Thoracic aorta (tissue), 2 donors: ENCODE measurements at places on chromosomes 12 and 14. TPM values are rescaled to one million over a fixed set of nuclear protein-coding genes. Genes with fewer than 3 reads are reported as not detected.

DNA sequence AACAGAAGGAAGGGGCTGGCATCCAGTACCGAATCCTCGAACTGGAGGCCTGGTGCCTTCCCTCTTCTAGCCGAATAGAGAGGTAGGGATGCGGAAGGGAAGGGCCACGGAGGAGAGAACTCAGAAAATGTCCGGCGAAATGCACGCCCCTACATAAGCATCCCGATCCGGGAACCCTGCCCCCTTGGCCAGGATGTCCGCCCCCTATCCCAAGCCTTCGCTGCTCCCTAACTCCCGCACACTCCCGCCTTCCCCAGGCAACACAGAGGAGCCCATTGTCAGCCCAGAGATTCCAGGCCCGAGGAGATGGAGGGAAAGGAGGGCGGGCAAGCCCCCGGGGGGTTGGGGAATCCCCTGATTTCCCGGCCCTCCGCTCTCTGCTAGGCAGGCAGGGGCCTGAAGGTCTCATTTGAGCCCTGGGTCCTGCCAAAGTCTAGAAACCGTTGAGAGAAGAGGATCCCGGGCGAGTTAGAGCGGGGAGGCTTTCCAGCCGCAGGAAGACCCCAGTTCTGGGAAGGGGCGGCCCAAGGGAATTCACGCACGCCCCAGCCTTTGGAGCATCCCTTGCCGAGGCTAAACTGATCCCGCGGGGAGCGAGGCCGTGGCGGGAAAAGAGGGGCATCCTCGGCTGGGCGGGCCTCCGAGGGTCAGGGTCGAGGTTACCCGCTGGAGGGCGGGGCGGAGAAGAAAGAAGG, 569 bp upstream of the ARHGEF40 start:
- H3K36me3 ChIP-seq, result peaks cover 8% of the 10 kb centered on the region
- H3K27me3 ChIP-seq, result no peaks in the 10 kb centered on the region
- DNase-seq, result no peak
- peaks cover 9% of the 10 kb centered on the region for H3K4me1 ChIP-seq
- peak overlapping the region; percentile 84 for H3K4me3 ChIP-seq

DNA sequence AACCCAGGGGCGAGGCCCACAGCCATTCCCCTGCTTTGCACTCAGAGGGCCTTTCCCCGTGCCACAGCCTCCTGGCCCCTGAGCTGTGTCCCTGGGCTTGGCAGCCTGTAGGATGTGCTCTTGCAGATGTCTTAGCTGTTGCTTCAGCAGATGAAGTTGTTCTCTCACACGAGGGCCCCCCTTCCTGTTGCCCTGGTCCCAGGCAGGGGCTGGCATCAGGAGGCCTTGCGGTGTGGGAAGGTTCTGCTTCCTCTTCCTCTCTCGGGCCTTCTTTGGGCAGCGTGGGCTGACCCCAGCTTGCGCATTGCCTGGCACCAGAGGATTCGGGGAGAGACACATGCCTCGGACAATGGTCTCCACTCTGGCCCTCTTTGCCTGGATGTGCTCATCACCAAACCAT, 12.7 kb downstream of the PROX2 start:
- H3K36me3 ChIP-seq, result no peaks in the 10 kb centered on the region
- no peaks in the 10 kb centered on the region for H3K4me1 ChIP-seq

- H3K4me1 ChIP-seq, result peaks cover 46% of the 10 kb centered on the region
- no peaks in the 10 kb centered on the region for H3K36me3 ChIP-seq
- peak overlapping the region; percentile 51 for H3K27ac ChIP-seq
- H3K27me3 ChIP-seq, result no peaks in the 10 kb centered on the region
- H3K4me3 ChIP-seq, result peak overlapping the region; percentile 70
- no peak for DNase-seq
Observed at GRCh38 chr14:61188978-61189808, 91.9 kb downstream of the TMEM30B start.

DNA sequence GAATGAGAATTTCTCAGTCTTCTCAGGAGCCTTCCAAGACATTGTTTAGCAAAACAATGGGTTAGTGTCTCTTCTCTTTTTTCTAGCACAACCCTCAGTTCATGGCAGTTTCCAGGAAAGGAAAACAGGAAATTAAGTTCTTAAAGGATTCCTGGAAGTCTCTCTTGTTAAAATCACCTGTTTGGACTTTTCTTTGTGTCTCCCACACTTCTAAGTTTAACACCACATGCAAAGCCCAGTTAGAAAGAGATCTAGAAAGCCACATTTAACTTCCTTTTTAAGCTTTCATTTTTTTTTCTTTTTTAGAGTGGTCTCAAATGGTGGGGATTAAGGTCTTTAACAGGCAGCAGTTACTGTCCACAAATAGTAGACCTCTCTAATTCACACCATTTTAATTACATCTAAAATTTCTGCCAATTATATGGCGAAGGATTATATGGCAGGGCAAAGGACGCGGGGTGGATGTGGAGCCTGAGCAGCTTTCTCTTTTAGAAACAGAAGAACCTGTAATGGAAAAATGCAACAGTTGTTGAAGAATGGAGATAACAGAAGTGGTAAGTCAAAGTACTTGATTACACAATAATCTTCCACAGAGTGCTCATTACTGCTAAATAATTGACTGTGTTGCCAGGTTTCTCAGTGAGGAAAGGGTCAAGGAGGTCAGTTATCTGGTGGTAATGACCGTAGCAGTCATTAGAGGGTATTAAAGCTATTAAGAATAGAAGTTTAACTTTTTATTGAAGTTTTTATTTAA, 298.6 kb downstream of the AKAP6 start:
- H3K27ac ChIP-seq, result no peak overlapping the region
- no peaks in the 10 kb centered on the region for H3K36me3 ChIP-seq
- no peak overlapping the region for H3K4me3 ChIP-seq
- no peaks in the 10 kb centered on the region for H3K4me1 ChIP-seq
- DNase-seq, result no peak

GRCh38 chr12:29783773-29784666, at the start of gene TMTC1:
Gene TMTC1 (minus strand): TSS chr12:29783942. CDS start chr12:29783751, 191 bp downstream.
- no peak for DNase-seq
- peak within 1 kb of the TSS; percentile 77 for H3K4me3 ChIP-seq
- no peaks in the 10 kb centered on the region for H3K27me3 ChIP-seq
- H3K27ac ChIP-seq, result peak within 1 kb of the TSS; percentile 72
- no peaks in the 10 kb centered on the region for H3K36me3 ChIP-seq
- H3K4me1 ChIP-seq, result peaks cover 19% of the 10 kb centered on the region

DNA sequence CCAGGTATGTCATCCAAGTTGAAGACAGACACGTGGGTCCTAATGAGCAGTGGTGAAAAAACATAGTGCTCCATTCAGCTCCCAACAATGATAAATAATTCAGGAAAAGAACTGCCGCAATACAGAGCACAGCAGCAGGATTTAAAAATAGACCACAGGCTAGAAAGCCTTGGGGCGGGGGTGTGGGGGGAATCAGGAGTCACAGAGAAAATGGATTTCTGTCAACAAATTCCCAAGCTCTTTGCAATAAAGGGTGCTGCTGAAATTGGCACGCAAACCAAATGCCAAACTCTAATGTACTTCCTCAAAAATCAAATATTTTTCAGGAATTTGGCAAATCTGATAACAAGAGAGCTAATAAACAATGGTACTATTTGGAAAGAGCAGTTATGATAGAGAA, 58.6 kb downstream of the R3HDM2 start:
- no peak overlapping the region for H3K27ac ChIP-seq
- peak overlapping the region; percentile 2 for H3K4me3 ChIP-seq

Gene OTX2
- total RNA-seq, result not detected

Gene RTL1
- total RNA-seq, result not detected

Gene FAM181A
- not detected for total RNA-seq

Gene TRMT61A
- total RNA-seq, result 18.6 TPM

Gene FOXA1
- total RNA-seq, result not detected

Gene KRT81
- 5.1 TPM for total RNA-seq

Gene IQSEC3
- 1.1 TPM for total RNA-seq
